ENCODE measurements at places on chromosomes 1 and 21.

- no peak for DNase-seq
Observed at GRCh38 chr1:32701951-32702598, 495 bp downstream of the SYNC start.

DNA sequence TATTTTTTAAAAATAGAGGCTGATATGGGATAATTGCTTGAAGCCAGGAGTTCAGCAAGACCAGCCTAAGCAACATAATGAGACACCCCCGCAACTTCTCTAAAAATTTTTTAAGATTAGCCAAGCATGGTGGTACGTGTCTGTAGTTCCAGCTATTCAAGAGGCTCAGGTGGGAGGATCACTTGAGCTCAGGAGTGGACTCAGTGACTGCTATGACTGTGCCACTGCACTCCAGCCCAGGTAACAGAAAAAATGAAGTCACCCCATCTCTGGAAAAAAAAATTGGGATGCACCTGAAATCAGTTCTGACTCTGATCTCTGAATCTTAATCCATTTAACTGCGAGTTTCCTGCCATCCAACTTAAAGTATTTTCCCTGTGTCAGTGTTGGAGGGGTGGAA, 124.2 kb downstream of the MRPS6 start:
- DNase-seq = no peak

- no peak for DNase-seq
Observed at GRCh38 chr1:242212401-242212800, 213.5 kb upstream of the MAP1LC3C start.

GRCh38 chr1:3066250-3066711, 2.7 kb upstream of the PRDM16 start:
- DNase-seq = no peak

DNA sequence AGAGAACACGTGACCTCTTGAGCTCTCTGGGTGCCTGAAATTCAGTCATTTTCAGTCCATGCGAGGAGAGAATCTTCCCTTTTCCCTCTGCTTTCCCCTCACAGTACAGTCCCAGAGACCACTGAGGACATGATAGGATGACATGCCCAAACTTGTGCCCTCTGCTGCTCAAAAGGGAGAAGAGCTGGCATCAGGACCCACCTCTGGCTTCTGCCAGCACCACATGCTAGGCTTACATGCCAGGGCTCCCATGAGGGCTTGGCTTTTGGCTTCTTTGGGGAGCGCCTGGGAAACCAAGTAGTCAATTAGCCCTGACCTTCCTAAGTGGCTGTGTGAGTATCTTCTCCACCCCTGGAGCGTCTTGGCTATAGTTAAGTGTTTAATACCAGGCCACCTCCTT, 13.8 kb upstream of the KCNQ4 start:
- no peak for DNase-seq

DNA sequence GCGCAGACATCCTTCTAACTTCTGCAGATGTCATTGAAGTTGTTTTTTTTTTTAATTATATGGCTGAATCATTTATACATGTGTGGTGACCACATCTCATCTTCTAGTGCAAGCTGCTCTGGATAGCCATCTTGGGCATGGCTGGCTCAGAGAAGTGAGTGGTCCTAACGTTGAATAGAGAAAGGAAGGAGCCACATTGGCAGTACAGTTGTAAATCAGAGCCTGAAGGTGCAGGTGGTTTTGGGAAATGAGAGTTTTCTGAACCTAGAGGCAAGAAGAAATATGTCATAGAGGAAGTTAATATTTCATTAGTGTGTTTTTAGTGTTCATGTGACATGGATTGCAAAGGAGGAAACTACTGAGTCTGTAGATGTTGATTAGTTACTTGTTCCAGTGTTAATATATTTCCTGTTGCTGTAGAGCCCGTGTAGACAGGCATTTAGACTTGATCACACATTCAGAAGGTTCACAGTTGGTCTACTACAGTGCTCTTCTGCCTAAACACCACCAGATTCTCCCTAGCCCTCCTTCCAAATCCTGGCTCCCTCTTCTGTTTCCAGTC, 163.7 kb downstream of the ROR1 start:
- no peak for DNase-seq

GRCh38 chr1:226739696-226740065, 599 bp upstream of the ITPKB start:
- DNase-seq = no peak

- DNase-seq = no peak
Observed at GRCh38 chr1:201104141-201104540, 8.1 kb downstream of the CACNA1S start.

DNA sequence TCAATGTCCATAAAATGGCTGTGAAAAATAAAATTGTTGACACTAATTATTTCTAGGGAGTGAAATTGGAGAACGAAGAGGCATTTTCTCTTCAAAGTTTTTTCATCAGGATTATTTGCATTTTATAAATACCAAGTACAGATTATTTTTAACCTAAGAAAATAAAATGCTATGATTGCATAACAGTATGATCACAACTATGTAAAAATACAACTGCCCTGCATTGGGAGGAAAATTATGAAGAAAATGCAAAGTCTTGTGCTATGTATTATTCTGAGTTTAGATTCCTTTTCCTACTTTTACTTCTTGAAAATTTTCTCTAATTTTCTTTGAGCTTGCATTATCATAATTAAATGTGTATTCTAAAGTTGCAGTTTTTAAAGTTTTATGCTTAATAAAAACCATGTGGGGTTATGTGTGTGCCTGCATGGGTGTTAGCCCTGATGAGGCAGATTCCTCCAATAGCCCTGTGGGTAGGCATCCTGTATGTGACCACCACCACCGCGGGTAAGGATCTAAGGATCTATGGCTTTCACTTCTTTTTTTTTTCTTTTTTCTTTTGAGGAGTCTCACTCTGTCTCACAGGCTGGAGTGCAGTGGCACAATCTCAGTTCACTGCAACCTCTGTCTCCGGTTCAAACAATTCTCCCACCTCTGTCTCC, 24.7 kb downstream of the STX6 start:
- DNase-seq = no peak

- DNase-seq = no peak
Observed at GRCh38 chr1:89407360-89407759, 43.5 kb downstream of the GBP6 start.

DNA sequence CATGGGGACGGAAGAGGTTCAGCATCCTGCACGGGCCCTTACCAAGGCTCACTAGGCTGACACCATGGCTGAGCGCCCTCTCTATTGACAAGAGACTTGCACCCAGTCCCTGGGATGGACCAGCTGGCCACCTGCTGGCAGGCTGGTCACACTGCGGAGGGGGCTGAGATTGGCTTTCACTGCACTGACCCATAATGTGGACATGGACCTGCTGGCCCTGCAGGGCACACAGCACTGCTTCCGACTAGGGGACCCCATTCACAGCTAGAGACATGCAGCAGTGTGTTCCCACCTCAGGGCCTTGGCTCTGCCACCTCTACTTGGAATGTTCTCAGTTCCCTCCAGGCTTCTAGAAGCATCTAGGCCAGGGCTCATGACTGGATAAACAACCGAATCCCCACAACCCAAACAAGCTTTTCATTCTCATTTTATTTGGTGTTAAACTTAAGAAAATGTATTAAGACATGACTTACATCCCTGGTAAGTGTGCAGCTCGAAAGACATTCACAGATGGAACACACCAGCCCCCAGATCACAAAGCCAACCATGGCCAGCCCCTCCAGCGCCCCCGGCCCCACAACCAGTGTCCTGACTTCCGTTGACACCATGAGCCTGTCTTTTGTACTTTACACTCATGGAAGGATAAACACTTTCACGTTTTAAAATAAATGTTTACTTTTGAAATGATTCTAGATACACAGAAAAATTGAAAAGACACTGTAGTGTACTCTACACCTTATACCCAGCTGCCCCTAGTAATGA, 9.3 kb upstream of the SRARP start:
- no peak for DNase-seq

GRCh38 chr1:240909701-240910457, 297.9 kb upstream of the GREM2 start:
- DNase-seq = no peak

GRCh38 chr1:58590019-58590418, 13.0 kb upstream of the TACSTD2 start:
- no peak for DNase-seq

DNA sequence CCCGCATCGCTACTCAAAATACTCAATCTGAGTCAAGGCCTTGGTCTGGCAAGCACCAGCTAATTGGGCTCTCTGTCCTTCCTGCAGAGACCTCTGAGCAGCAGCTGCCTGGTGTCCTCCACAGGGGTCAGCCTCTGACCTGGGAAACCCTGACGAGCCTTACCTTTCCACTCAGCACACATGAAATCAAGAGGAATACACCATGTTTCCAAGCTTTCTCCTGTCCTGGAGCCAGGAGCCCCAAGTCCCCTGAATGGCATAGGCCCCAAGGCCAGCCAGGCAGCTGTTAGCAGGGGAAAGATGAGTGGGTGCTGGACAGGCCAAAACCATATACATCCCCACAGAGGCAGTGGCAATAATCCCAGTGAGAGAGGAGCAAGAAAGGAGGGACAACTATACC, 27.2 kb upstream of the TSPEAR start:
- DNase-seq = no peak

GRCh38 chr1:11339346-11340232, 66.6 kb downstream of the UBIAD1 start:
- DNase-seq = no peak

GRCh38 chr1:54583307-54583686, 35.3 kb downstream of the ACOT11 start:
- no peak for DNase-seq

- DNase-seq = peak; percentile 72
Observed at GRCh38 chr1:2526824-2527555, 594 bp upstream of the PANK4 start.

GRCh38 chr1:153498746-153499145, 37.0 kb downstream of the S100A6 start:
- DNase-seq = no peak

DNA sequence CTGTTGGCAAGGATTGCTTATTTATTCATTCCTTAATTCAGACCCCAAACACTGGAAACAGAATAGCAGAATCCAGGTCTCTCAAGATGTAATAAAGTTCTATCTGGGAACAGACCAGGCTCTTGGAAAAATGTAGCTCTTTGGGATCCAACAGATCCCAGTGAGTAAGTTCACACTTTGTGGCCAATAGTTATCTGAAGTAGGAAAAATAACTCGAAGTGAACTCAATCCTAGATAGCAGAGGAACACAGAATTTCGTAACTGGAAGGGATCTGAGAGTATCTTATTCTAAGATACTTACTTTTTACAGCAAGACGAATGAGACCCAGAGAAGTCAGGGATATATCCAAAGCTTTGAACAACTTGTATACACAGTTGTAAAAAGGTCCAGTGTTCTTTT, 150.7 kb upstream of the CD34 start:
- no peak for DNase-seq

DNA sequence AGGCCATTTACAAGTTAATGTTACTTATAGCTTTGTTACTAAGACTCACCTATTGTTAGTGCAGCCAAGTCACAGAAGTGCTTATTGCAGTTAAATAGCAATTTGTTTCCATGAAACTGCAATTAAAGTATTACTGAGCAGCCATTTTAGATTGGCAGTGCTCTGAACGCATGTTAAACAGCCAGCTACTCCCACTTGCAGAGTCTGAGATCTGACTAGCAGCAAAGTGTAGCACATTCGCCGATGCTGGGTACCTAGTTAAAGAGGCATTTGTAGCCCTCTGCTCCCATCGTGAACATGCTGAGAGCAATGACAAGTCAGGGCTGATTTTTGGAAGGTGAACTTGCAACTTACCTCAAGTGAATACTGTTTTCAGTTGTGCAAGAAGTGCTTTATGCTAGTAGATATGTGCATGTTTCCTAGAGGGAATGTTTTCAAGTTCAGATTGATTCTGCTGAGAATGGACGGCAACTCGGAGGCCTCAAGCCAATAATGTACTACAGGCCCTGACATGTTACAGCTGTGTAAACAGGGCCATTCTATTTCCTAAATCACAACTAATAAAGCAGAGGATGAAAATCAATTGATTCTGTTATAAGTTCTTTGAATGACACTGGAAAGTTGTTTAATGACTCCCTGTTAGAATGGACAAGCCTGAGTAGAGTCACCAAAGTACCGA, 19.8 kb downstream of the LMO4 start:
- DNase-seq = no peak

DNA sequence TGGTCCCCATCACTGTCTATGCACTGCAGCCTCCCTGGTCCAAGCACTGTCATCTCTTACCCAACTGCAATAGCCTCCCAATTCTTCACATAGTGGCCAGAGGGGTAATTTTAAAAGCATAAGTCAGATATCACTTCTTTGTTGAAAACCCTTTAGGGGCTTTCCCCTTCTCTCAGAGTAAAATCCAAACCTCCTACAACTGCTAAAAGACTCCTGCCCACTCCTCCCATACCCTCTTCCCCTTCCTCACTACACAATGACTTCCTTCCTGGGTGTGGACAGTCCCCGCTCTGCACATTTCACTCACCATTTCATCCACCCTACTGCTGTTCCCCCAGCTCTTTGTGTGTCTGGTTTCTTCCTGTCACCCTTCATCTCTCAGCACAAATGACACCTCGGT, 8.3 kb downstream of the MCOLN2 start:
- no peak for DNase-seq

GRCh38 chr1:157978586-157979403, 14.7 kb upstream of the KIRREL1 start:
- DNase-seq = no peak

DNA sequence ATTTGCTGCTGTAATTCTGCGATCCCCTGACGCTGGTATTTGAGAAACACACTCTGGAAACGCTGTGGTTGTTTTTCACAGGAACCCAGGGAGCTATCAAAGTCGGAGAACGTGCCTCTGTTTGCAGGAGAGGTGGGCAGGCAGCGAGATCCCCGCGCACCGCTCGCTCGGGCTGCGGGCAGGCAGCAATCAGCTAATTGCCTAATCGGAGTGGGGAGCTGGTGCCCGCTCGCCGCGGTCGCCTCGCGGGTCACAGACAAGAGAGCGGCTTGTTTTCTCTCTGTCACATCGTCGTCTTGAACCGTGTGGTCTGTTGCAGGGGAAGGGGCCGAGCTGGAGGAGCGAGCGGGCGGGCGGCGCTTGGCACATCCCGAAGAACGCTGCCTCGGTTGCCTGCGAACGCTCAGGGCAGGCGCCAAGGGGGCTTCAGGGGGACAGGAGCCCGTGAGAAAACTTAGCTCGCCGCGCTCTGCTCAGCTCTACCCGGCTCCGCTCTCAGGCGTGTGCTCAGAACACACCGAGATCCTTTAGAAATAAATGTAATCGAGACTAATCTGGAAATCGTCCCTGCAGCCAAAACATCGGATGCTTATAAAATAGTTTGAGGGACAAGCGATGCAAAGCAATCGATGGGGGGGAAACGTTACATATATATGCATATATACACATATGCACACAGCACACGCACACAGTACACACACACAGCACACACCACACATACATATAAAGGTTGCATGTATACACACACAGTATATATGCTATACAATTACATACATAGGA, 93.6 kb upstream of the SMYD2 start:
- no peak for DNase-seq

GRCh38 chr1:35561972-35562680, 4.5 kb downstream of the NCDN start:
- DNase-seq = no peak

Measured in LNCaP clone FGC (cell line).